ENCODE measurements at places on chromosomes 2 and 18. TPM values are rescaled to one million over a fixed set of nuclear protein-coding genes. Genes with fewer than 3 reads are reported as not detected.

CFAP221 gene
- not detected for total RNA-seq

SERPINB13 gene
- total RNA-seq: not detected

GRCh38 chr2:207161247-207162123, 4.3 kb downstream of the KLF7 start:
- H3K36me3 ChIP-seq: no peaks in the 10 kb centered on the region
- H3K27ac ChIP-seq: peak overlapping the region; percentile 100
- DNase-seq: no peak

DNA sequence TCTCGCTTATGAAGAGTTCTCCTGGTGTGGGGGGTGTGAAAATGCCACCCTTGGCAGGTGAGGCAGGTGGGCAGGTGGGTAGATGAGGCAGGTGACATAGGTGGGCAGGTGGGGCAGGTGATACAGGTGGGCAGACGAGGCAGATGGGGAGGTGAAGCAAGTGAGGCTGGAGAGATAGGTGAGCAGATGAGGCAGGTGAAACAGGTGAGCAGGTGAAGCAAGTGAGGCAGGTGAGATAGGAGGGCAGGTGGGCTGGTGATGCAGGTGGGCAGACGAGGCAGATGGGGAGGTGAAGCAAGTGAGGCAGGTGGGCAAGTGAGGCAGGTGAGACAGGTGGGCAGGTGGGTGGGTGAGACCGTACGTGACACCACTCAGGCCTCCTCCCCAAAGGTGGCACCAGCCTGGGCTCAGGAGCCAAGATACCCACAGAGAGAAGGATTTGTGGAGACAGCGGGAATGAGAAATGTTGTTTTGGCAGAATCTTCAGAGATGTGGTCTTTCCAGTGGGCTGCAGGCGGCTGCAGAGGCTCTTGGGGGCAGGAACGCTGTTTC, 232.3 kb upstream of the MYT1L start:
- no peaks in the 10 kb centered on the region for H3K27me3 ChIP-seq
- H3K4me3 ChIP-seq: no peak overlapping the region
- DNase-seq: no peak

GRCh38 chr2:30559544-30560275, 112.7 kb downstream of the LCLAT1 start:
- H3K4me3 ChIP-seq: no peak overlapping the region
- no peak for DNase-seq
- H3K27ac ChIP-seq: no peak overlapping the region
- H3K4me1 ChIP-seq: no peaks in the 10 kb centered on the region
- no peaks in the 10 kb centered on the region for H3K36me3 ChIP-seq

DNA sequence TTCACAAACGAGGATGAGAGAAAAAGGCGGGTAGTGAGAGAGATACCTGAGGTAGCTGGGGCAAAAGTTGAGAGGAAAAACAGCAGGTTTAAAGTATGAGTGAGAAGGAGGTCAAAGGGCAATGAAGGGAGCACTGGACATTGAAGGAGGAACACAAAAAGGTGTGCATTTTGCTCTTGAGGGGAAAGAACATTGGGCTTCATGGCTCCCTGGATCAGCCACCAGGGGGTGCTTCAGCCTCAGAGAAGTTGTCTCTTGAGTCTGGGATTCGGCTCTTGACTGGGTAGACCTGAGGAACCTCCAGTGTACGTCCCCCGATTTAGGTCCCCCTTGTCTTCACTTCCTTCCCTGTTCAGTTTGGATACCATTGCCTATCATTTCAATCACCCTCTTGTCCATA, 128.5 kb downstream of the RAPGEF4 start:
- no peaks in the 10 kb centered on the region for H3K27me3 ChIP-seq
- peaks cover 10% of the 10 kb centered on the region for H3K4me1 ChIP-seq
- no peak overlapping the region for H3K4me3 ChIP-seq
- DNase-seq: peak; percentile 69

- no peaks in the 10 kb centered on the region for H3K27me3 ChIP-seq
Observed at GRCh38 chr2:137925599-137925998, 38.7 kb upstream of the HNMT start.

GRCh38 chr2:95240091-95240490, 32.8 kb downstream of the ZNF892 start:
- DNase-seq: no peak
- no peak overlapping the region for H3K27ac ChIP-seq
- no peaks in the 10 kb centered on the region for H3K4me1 ChIP-seq
- H3K4me3 ChIP-seq: no peak overlapping the region
- H3K27me3 ChIP-seq: no peaks in the 10 kb centered on the region

ANKRD39 gene
- total RNA-seq: 11.4 TPM

GRCh38 chr2:214507032-214507431, 96.2 kb downstream of the VWC2L start:
- no peaks in the 10 kb centered on the region for H3K27me3 ChIP-seq
- H3K36me3 ChIP-seq: no peaks in the 10 kb centered on the region
- DNase-seq: no peak

GRCh38 chr18:10842861-10843260, 306.5 kb downstream of the PIEZO2 start:
- H3K27me3 ChIP-seq: no peaks in the 10 kb centered on the region
- no peaks in the 10 kb centered on the region for H3K4me1 ChIP-seq
- no peak overlapping the region for H3K4me3 ChIP-seq
- no peak for DNase-seq
- H3K36me3 ChIP-seq: no peaks in the 10 kb centered on the region
- H3K27ac ChIP-seq: no peak overlapping the region

SCN1A gene
- total RNA-seq: 0.33 TPM

STARD6 gene
- not detected for total RNA-seq

GRCh38 chr2:176187899-176188773, at the start of gene HOXD1:
Gene HOXD1, plus strand, starts transcription at chr2:176188668. Its CDS starts 134 bp downstream, at chr2:176188802.
- no peaks in the 10 kb centered on the region for H3K36me3 ChIP-seq
- DNase-seq: no peak
- H3K27me3 ChIP-seq: peaks cover 31% of the 10 kb centered on the region
- peak within 1 kb of the TSS; percentile 55 for H3K4me3 ChIP-seq
- peak within 1 kb of the TSS; percentile 9 for H3K27ac ChIP-seq

SERPINB8 gene
- total RNA-seq: 2.2 TPM

DNA sequence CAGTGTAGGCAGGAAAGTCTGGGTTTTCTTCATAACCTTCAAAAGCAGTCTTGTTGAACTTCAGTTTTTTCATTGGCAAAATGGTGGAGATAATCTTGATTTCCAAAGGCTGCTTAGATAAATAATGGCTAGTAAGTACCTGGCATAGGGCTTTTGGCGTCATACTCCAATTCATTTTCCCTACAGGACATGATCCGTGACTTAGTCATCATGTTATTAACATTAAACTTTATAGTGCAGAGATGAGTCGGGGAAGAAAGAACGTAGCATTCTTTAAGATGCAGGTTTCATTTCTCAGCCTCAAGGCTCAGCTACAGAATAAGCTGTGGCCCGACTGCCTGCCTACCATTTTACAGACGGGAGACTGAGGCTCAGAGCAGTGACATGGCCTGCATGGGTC, 64.0 kb downstream of the RALBP1 start:
- H3K4me3 ChIP-seq: no peak overlapping the region
- H3K4me1 ChIP-seq: peaks cover 25% of the 10 kb centered on the region
- H3K36me3 ChIP-seq: peaks cover 7% of the 10 kb centered on the region
- no peaks in the 10 kb centered on the region for H3K27me3 ChIP-seq
- no peak overlapping the region for H3K27ac ChIP-seq

PRKAG3 gene
- not detected for total RNA-seq

MROH2A gene
- not detected for total RNA-seq

CXXC1 gene
- total RNA-seq: 53.2 TPM

- H3K27ac ChIP-seq: no peak overlapping the region
- H3K4me3 ChIP-seq: no peak overlapping the region
- no peaks in the 10 kb centered on the region for H3K36me3 ChIP-seq
- no peaks in the 10 kb centered on the region for H3K27me3 ChIP-seq
- no peak for DNase-seq
Observed at GRCh38 chr18:32072321-32072720, 19.4 kb upstream of the RNF138 start.

DNA sequence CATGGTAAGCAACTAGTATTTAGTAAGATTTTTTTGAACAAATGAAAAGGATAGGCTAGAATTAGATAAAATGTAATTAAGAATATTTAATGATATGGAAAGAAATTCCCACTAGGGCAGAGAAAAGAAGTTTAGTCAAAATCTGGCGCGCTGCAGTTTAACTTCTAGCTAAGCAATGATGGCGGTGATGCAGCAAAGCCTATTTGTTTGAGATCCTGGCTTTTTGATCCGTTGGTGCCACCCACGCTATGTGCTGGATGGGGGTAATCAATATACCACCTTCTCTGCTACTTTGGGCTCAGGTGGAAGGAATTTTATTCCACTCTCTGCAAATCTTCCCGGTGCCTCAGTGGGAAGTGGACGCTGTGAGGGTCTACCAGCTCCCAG, 421 bp upstream of the FAM171B start:
- H3K27ac ChIP-seq: peak overlapping the region; percentile 70
- no peaks in the 10 kb centered on the region for H3K4me1 ChIP-seq
- DNase-seq: no peak
- H3K27me3 ChIP-seq: no peaks in the 10 kb centered on the region

DNA sequence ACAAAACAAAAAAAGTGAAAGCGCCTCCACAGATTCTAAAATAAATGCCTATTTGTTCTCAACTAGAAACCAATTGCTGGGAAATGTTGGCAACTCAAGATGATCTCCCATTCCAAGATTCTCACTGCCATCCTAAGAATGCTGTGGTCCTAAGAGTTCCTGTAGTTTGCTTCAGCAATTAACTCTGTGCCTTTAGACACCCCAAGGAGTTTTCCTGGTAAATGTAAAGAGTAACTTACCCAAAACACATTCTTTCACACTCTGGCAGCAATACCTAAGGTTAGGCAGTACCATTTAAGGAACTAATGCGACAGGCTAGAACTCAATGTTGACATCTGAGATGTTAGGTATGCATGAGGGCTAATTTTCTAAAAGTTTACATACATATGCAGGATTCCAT, 58.8 kb upstream of the TANK start:
- no peak overlapping the region for H3K27ac ChIP-seq
- H3K27me3 ChIP-seq: no peaks in the 10 kb centered on the region
- DNase-seq: no peak
- H3K36me3 ChIP-seq: no peaks in the 10 kb centered on the region
- H3K4me3 ChIP-seq: no peak overlapping the region

DNA sequence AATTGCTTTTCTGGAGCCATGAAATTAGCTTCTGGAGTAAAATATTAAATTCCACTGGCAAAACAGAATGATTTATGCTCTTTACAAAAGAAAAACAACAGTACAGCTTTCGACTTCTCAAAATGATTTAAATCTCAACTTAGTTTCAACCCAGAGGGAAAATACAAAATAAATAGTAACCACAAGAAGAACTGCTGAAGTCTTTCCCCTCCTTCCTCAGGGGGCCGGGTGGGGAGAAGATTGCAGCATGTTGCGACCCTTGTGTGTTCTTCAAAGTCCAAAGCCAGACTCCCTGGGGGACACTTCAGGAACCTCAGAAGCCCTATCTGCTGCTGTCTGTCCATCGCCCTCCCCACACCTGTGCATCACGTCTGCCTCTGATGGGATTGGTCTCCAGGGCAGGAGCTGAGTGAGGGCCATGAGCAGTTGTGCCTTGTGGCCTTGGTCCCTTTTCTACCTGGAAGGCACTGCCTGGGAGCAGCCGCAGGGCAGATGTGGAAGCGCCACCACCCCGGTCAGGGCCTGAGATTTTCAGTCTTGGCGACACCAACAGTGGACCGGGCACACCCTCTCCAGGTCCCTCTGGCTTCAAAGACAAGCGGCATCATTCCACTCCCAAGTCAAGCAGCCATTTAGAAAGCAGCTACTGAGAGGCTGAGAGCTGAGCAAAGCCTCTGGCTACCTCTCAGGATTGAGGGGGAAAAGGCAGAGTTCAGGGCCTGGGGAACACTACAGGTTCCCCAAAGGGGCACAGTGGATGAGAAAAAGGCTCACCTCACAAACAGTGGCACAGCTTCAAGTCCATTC, 210.1 kb upstream of the RAB6C start:
- H3K4me1 ChIP-seq: no peaks in the 10 kb centered on the region
- no peak overlapping the region for H3K27ac ChIP-seq
- no peaks in the 10 kb centered on the region for H3K36me3 ChIP-seq
- DNase-seq: no peak
- no peak overlapping the region for H3K4me3 ChIP-seq
- H3K27me3 ChIP-seq: no peaks in the 10 kb centered on the region

CEBPZ gene
- 43.8 TPM for total RNA-seq

GRCh38 chr2:124426122-124426521, 401.0 kb downstream of the CNTNAP5 start:
- H3K36me3 ChIP-seq: no peaks in the 10 kb centered on the region
- no peak overlapping the region for H3K4me3 ChIP-seq
- no peak for DNase-seq
- no peaks in the 10 kb centered on the region for H3K4me1 ChIP-seq
- H3K27ac ChIP-seq: no peak overlapping the region
- H3K27me3 ChIP-seq: no peaks in the 10 kb centered on the region

THADA gene
- 20.2 TPM for total RNA-seq

- H3K4me1 ChIP-seq: peaks cover 33% of the 10 kb centered on the region
- no peak for DNase-seq
- peak overlapping the region; percentile 10 for H3K27ac ChIP-seq
- no peaks in the 10 kb centered on the region for H3K36me3 ChIP-seq
- H3K4me3 ChIP-seq: no peak overlapping the region
Observed at GRCh38 chr2:7004636-7005035, 87.4 kb downstream of the RNF144A start.

DNA sequence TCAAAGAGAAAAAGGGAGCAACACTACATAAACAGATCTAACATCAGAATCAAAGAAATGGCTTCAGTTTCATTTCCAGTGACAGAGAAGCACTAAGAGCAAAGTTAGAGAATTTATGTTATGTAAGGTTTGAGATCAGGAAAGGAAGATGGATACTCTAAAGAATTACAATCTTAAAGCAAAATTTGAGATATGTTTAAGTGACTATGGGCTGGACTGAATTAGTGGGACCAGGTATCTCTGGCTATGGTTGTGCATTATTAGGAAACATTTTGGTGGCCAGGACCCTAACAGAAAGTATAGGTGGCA, 208.2 kb downstream of the CCDC178 start:
- no peaks in the 10 kb centered on the region for H3K27me3 ChIP-seq
- H3K4me1 ChIP-seq: no peaks in the 10 kb centered on the region
- DNase-seq: no peak
- no peak overlapping the region for H3K27ac ChIP-seq

DNA sequence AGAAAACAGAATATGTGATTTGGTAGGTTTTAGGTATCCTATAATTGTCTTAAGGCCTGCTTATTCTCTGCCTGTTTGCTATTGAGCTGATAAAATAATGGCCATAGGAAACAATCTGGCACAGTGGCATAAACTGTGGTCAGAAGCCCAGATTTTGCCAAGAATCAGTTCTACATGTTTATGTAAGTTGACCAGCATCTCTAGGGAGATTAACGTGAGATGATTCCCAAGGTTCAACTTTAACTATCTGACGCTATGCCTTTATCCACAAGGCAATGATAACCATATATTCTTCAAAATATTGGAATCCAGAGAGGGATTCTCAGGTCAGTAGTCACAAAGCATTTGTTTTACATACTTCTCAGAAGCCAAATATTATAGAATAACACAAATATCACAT, 25.6 kb downstream of the AP1S3 start:
- H3K36me3 ChIP-seq: no peaks in the 10 kb centered on the region
- H3K4me1 ChIP-seq: no peaks in the 10 kb centered on the region
- no peak overlapping the region for H3K27ac ChIP-seq
- H3K27me3 ChIP-seq: no peaks in the 10 kb centered on the region
- no peak overlapping the region for H3K4me3 ChIP-seq

All from sigmoid colon (tissue), 7 donors.